ENCODE measurements at places on chromosomes 4 and X. TPM values are rescaled to one million over a fixed set of nuclear protein-coding genes. Genes with fewer than 3 reads are reported as not detected.

CAPN6 gene
- 6.5 TPM for total RNA-seq

SASH3 gene
- total RNA-seq = 4.2 TPM

PNMA6A gene
- 1.3 TPM for total RNA-seq

DNAAF6 gene
- not detected for total RNA-seq

FAAH2 gene
- 16.1 TPM for total RNA-seq

ETDC gene
- total RNA-seq = not detected

DNA sequence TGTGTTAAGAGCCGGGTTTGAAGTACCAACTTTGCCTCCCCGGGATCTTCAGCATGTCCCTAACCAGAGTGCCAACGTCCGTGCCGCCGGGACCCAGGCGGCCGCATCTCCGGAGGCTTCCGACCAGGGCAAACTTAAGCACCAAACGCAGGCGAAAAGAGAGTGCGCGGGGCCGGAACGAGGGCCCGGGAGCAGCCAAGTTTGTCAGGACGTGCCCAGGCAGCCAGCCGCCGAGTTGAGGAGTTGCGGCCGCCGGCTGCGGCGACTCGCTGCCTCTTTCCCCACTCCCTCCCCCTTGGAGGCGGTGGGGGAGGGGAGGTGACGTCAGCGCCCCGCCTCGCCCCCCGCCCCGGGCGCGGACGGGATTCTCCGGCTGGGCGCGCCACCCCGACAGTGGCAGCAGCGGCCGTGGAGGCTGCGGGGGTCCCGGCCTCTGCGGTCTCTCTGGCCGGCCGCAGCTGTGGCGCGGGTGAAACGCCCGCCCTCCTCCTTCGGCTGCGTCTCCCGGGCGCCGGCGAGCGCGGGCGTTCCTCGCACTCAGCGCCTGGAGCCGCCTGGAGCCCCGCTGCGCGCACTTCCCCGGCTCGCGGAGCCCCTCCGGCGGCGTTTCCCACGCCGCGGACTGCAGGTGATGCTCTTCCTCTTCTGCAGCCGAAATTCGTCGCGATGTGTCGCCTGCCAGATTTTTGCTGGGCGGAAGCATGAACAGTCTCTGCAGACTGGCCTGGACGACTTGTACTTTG lies 2.9 kb upstream of the FAT1 start:
- no peak for DNase-seq
- no peaks in the 10 kb centered on the region for H3K36me3 ChIP-seq
- H3K4me3 ChIP-seq = peak overlapping the region; percentile 94
- H3K27me3 ChIP-seq = no peaks in the 10 kb centered on the region

- H3K36me3 ChIP-seq = no peaks in the 10 kb centered on the region
- H3K27ac ChIP-seq = no peak overlapping the region
- H3K27me3 ChIP-seq = no peaks in the 10 kb centered on the region
Measured at GRCh38 chr4:79205121-79205520, 120.7 kb downstream of the NAA11 start.

- no peaks in the 10 kb centered on the region for H3K27me3 ChIP-seq
- H3K36me3 ChIP-seq = no peaks in the 10 kb centered on the region
- H3K27ac ChIP-seq = no peak overlapping the region
- H3K4me3 ChIP-seq = no peak overlapping the region
Measured at GRCh38 chrX:39609941-39610340, 487.8 kb downstream of the BCOR start.

GRCh38 chr4:172982151-172982590 lies 186.4 kb upstream of the GALNT7 start:
- H3K27me3 ChIP-seq = no peaks in the 10 kb centered on the region
- H3K36me3 ChIP-seq = no peaks in the 10 kb centered on the region
- H3K27ac ChIP-seq = peak overlapping the region; percentile 66
- no peak overlapping the region for H3K4me3 ChIP-seq
- H3K4me1 ChIP-seq = no peaks in the 10 kb centered on the region
- DNase-seq = no peak

- no peak for DNase-seq
- H3K27ac ChIP-seq = no peak overlapping the region
- H3K27me3 ChIP-seq = no peaks in the 10 kb centered on the region
- H3K4me1 ChIP-seq = no peaks in the 10 kb centered on the region
- no peak overlapping the region for H3K4me3 ChIP-seq
- no peaks in the 10 kb centered on the region for H3K36me3 ChIP-seq
Measured at GRCh38 chrX:39260965-39261364, 459.7 kb downstream of the MID1IP1 start.

GRCh38 chr4:47650584-47651130 lies 165.6 kb downstream of the ATP10D start:
- no peak overlapping the region for H3K4me3 ChIP-seq
- no peaks in the 10 kb centered on the region for H3K27me3 ChIP-seq
- H3K27ac ChIP-seq = no peak overlapping the region
- no peaks in the 10 kb centered on the region for H3K4me1 ChIP-seq
- H3K36me3 ChIP-seq = no peaks in the 10 kb centered on the region

DNA sequence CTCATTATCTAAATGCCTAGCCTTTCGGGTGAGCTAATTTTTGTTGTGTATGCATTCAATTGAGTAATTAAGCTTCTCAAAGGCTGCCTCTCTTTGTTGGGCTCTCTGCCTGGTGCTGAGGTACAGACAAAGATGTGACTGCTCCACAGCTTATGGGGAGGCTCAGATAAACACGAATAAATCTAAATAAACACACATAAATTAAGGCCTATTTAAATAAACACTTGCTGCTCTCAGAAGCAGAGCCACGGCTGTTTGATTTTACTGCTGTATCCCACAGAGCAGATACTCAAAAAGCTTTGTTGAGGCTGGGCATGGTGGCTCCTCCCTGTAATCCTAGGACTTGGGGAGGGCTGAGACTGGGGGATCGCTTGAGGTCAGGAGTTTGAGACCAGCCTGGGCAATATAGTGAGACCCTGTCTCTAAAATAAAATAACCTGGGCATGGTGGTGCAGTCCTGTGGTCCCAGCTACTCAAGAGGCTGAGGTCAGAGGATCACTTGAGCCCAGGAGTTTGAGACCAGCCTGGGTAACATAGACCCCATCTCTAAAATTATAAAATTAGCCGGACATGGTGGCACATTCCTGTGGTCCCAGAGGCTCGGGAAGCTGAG lies 8.4 kb upstream of the CD99 start:
- H3K4me3 ChIP-seq = no peak overlapping the region
- H3K27ac ChIP-seq = no peak overlapping the region

DNA sequence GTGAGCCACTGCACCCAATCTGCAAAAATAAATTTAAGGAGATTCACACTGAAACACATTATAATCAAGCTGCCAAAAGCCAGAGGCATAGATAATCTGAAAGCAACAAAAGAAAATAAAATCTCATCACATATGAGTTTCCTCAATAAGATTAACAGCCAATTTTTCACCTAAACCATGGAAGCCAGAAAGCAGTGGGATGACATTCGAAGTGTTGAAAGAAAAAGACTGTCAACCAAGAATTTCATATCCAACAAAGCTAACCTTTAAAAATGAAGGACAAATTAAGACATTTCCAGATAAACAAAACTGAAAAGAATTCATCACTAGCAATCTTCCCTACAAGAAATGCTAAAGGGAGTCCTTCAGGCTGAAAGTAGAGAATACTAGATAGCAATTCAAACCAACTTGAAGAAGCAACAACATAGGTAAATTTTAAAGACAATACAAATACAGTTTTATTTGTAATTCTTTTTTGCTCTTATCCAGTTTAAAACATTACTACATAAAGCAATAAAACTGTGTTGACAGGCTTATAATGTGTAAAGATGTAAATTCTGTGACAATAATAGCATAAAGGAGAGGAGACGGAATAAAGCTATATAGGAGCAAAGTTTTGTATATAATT lies 23.1 kb upstream of the KLHL8 start:
- DNase-seq = no peak
- no peak overlapping the region for H3K4me3 ChIP-seq
- H3K4me1 ChIP-seq = peaks cover 6% of the 10 kb centered on the region
- no peak overlapping the region for H3K27ac ChIP-seq

DNA sequence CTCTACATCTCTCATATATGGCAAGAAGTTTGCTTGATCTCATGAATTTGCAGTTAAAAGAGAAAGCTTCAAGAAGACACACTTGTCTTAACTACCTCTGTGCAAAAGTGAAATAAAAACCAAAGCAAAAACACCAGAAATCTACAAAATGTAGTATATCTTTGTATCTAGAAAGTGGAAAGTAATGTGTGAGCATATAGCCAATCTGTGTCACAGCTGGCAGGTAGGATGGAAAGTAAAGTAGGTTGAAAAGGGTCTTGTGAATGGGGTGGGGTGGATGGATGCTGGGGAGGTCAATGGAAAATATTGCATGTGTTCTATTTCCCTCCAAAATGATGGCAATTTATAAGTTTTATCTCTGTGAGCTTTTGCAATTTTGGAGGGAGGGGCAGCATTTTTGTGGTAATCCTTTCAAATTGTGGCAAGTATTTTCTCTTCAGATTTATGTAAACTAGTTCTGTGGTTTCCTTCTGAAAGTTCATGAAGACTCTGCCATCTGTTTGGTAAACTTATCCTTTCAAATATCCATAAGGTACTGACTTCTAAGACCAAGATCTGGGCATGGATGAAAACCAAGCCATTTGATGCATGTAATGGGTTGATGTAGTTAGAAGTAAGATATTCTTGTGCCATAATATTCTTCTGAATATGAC lies 215.9 kb upstream of the GIMD1 start:
- no peak for DNase-seq
- H3K36me3 ChIP-seq = no peaks in the 10 kb centered on the region
- no peak overlapping the region for H3K4me3 ChIP-seq
- no peaks in the 10 kb centered on the region for H3K4me1 ChIP-seq

DNA sequence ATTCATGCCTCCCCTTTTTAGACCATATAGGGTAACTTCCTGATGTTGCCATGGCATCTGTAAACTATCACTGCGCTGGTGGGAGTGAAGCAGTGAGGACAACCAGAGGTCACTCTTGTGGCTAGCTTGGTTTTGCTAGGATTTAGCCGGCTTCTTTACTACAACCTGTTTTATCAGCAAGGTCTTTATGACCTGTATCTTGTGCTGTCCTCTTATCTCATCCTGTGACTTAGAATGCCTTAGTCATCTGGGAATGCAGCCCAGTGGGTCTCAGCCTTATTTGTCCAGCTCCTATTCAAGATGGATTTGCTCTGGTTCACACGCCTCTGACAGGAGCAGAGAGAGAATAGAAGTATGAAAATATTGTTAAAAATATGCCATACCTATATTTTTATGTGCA lies 355.7 kb downstream of the ADGRL3 start:
- H3K4me3 ChIP-seq = no peak overlapping the region
- DNase-seq = no peak
- H3K36me3 ChIP-seq = no peaks in the 10 kb centered on the region

GRCh38 chr4:145815027-145815612 lies 123.5 kb downstream of the ZNF827 start:
- no peak overlapping the region for H3K27ac ChIP-seq
- H3K27me3 ChIP-seq = no peaks in the 10 kb centered on the region
- DNase-seq = no peak

GRCh38 chr4:2390784-2391421 lies 27.5 kb downstream of the ZFYVE28 start:
- H3K4me3 ChIP-seq = no peak overlapping the region
- peaks cover 12% of the 10 kb centered on the region for H3K4me1 ChIP-seq
- H3K36me3 ChIP-seq = no peaks in the 10 kb centered on the region
- no peaks in the 10 kb centered on the region for H3K27me3 ChIP-seq
- no peak overlapping the region for H3K27ac ChIP-seq

DNA sequence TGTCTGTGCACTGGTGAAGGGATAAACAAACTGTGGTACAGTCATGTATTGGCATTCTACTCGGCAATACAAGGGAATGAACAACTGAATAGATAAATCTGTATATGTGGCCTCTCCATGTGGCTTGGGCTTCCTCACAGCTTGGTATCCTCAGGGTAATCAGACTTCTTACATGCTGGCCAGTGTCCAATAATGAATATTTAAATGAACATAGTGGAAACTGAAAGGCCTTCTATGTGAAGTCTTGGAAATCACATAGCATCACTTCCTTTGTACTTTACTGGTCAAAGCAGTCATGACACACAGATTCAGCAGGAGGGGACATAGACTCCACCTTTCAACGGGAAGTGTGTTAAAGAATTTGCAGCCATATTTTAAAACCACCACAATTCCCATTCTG lies 33.4 kb upstream of the GPR101 start:
- H3K4me1 ChIP-seq = no peaks in the 10 kb centered on the region
- no peaks in the 10 kb centered on the region for H3K27me3 ChIP-seq
- DNase-seq = no peak
- no peak overlapping the region for H3K4me3 ChIP-seq

DNA sequence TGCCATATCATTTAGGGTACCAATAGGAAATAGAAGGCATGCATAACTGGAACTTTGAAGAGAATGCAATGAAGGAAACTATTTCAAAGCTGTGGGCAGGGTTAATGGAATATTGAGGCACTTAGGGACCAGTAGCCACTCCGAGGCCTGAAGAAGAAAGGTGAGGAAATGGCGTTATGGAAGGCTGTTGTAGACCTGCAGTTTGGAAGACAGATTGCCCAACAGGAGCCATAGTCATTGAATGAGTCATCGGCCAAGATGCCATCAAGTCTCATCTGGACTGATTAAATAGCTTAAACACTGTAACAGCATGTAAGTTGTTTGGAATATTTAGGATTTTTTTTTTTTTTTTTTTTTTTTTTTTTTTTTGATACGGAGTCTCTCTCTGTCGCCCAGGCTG lies 11.6 kb downstream of the CXCL13 start:
- no peaks in the 10 kb centered on the region for H3K27me3 ChIP-seq
- no peaks in the 10 kb centered on the region for H3K36me3 ChIP-seq
- H3K27ac ChIP-seq = no peak overlapping the region
- no peaks in the 10 kb centered on the region for H3K4me1 ChIP-seq
- DNase-seq = no peak

DNA sequence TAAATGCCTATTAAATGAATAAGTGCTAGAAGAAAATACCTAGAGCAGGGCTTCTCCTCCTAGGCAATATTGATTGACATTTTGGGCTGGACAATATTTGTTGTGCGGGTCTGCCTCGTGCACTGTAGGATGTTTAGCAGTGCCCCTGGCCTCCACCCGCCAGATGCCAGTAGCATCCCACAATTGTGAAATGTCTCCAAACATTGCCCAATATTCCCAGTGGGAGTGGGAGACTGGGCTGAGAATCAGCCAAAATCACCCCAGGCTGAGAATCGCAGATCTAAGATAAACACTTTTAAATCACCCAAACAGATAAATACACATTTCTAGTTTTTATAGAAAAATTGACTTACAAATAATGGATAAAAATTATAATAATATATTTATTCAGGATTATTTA lies 916.2 kb upstream of the LCORL start:
- H3K27ac ChIP-seq = no peak overlapping the region
- H3K27me3 ChIP-seq = no peaks in the 10 kb centered on the region
- H3K36me3 ChIP-seq = no peaks in the 10 kb centered on the region

DNA sequence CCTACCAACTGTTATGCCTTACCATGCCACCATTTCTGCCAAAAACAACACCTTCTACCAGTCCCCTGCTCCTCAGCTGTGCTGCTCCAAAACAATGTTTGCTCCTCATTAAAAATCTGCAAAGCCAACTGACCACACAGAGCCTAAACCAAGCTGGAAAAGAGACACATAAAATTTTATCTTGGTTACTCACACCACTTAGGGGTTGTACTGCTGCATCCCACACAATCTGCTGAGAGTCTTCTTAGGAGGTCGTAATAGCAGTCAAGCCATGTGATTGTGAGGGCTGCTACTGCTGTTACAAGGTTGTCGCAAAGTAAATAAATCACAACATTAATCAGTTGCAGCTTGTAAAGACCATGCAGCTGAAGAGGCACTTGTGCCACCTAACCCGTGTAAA lies 607.4 kb upstream of the FAM241A start:
- H3K27me3 ChIP-seq = no peaks in the 10 kb centered on the region
- no peaks in the 10 kb centered on the region for H3K36me3 ChIP-seq
- H3K4me3 ChIP-seq = no peak overlapping the region
- no peak overlapping the region for H3K27ac ChIP-seq

All from esophagus squamous epithelium (tissue), 5 donors.